ENCODE measurements at places on chromosomes 1 and 21. TPM values are rescaled to one million over a fixed set of nuclear protein-coding genes. Genes with fewer than 3 reads are reported as not detected.

The FNDC10 gene
- 3.3 TPM for total RNA-seq

- ATAC-seq, result peak; percentile 15
These were observed 2.9 kb downstream of the SELENON start for GRCh38 chr1:25802915-25803314.

GRCh38 chr1:24142546-24143534, at the start of gene IL22RA1:
IL22RA1 (minus strand) TSS chr1:24143140; CDS start chr1:24143082, 58 bp downstream.
- no peak for ATAC-seq

DNA sequence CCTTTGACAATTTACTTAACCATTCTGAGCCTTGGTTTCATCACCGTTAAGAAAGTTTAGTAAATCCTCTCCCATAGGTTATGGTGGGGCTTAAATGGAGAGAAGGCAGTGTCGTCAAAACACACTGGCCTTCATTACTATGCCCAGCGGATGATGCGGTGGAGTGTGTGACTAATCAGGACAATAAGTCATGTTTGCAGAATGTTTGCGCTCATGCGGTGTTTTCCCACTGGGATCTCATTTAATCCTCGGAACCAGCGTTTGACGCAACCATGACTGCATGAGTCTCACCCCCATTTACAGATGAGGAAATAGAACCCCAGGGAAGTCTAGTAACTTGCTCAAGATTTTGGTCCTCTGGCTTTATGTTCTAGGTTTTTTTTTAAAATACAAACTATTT, 17.5 kb downstream of the SLC26A9 start:
- ATAC-seq, result peak; percentile 82

DNA sequence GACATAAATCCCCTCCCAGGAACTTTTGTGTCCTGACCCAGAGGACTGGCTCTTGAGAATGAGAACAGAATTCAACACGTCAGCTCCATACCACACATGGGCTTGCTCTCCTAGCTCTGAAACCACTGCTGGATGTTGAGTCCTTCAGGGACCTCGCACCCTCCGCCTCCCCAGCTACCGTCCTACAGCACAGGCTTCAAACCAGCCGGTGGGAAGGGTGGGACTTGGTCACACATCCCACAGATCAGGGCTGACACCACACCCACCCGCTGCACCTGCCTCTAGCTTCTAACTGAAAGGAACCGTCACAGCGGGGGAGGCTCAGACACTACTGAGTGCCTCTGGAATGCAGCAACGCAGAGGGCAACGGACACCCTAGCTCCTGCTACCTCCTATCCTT, 24.0 kb downstream of the MRAP start:
- no peak for ATAC-seq

GRCh38 chr1:226002667-226003501, 3.7 kb upstream of the SDE2 start:
- ATAC-seq, result peak; percentile 76

DNA sequence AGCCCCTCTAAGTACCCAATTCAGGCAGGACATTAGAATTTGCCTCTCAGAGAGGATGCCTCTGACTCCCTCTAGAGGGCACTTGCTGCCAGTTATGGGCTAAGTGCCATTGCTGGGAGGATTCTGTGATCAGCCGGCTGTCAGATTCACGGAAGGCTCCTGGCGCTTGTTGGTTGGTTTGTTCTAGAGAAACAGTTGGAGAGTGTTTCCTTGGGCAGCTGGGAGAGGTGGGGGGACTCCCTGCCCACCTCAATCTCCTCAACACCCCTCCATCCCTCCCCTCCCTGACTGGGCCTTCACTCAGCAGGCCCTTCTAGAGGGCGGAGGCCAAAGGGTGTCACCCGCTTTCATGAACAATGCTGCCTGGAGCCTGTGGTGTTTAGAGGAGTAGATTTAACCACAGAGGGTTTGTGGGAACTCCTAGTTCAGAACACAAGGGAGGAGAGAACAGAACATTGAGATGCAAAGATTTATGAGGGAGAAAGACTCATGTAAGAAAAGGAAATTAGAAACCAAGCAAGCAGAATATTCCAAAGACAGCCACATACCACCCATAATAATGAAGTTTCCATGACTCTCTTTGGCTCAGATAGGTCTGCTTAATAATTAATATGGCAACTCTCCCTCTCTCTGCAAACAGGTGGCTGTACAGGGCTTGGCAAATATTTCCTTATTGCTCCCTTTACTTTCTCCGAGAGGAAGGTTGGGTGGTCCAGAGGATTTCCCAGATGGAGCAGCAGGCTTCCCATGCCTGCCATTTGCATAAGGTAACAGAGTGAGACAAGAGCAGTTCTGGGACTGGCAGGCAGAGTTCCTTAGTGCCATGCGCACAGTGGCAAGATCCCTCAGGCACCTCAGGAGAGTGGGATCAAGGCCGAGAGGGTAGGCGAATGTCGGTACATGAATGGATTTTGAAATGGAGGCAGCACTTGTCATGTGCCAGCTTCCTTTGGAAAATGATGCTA, 30.0 kb upstream of the ACP6 start:
- peak; percentile 96 for ATAC-seq

DNA sequence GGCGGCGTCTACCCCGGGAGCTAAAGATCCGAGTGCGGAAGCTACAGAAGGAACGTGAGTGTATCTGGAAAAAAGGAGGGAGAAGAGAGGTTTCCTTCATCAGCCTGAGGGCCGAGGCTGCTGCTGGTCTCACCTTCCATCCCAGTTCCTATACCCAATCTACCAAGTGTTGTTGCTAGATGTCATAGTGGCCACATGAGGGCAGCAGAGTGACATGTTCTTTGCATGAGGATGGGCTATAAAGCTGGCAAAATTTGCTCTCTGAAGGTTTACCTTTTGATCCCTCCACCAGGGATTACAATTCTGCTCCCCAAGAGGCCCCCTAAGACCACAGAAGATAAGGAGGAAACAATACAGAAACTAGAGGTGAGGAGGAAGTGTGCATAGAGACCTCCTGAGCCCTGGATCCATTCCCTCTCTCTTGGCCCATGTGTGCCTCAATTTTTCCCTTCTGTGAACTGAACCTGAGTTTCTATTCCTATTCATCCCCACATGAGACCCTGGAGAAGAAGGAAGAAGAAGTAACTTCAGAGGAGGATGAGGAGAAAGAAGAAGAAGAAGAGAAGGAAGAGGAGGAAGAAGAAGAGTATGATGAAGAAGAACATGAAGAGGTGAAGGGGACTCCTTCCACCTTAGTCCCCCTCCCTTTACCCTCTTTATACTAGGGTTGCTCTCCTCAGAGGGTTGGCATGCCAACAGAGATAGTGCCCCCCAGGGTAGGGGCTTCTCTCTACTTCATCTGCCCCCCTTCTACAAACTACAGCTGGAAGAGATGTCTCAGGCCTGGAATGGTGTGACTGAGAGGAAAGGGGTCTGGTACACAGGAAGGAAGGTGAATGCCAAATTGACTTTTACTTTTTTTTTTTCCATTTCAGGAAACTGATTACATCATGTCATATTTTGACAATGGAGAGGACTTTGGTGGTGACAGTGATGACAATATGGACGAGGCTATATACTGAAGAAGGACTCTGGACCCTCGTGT, 13.3 kb downstream of the POLR3GL start:
- ATAC-seq, result no peak

- ATAC-seq, result peak; percentile 84
These were observed 39.6 kb upstream of the LDLRAP1 start for GRCh38 chr1:25503551-25504426.
